ENCODE measurements at places on chromosomes 3 and 15.
A peak's percentile ranks its signal among the peaks of the same experiment; 100 is the strongest.

- DNase-seq, result no peak
These were observed 87.0 kb downstream of the FOXB1 start for GRCh38 chr15:60091157-60091556.

DNA sequence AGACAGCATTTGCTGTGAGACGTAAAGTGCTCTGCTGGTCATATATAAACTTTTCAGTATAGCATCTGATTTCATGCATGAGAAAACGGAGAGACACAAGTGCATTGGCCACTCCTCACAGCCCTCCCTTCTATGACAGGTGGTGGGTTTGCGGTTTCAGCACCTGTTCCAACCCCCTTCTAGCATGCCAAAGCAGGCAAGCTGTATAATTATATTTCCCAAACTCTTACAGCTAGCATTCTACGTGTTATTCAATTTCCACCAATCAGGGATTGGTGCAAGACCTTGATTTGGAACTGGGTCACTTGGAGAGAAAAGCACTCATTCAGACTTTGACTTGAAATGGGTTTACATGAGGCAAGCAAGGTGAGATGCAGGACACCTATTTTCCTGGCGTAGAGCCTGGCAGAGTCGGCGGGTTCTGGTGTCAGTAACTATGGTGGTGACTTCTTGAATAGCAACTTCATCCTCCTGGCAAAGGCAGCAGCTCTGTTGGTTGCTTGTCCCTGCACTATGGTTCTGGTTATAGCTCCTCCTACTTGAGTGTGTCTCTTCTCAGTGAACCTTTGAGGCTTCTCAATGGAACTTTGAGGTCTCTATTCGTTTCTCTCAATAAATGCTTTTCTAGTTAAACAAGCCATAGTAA lies 356.5 kb downstream of the TBL1XR1 start:
- no peak for DNase-seq

GRCh38 chr3:124969963-124970722 lies 35.6 kb upstream of the MUC13 start:
- DNase-seq, result no peak

DNA sequence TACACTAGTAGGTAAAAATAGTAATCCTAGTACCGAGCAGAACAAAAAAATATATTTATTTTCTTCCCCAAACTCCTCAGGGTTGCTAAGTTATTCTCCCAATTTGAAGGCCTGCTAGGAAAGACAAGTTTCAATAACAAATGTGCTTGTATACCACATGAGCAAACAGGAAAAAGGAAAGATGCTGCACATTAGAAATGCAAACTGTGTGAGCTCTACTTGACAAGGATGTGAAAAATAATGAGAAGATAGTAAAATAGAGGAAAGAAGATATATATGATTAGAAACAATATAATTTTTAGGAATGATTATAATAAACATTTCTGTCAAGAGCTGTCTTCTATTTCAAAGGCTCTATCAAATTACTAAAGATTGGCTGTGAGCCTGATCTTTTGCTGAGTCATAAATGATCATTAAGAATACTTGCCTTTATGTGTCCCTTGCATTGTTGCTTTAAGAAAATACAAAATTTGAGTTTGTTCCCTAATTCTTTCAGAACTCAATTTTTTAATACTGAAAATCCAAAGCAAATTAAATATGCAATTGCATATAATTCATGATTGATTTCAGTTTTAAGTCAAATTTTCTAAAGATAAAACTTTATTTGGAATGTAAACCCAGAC lies 174.2 kb downstream of the NEK10 start:
- peak; percentile 25 for DNase-seq

DNA sequence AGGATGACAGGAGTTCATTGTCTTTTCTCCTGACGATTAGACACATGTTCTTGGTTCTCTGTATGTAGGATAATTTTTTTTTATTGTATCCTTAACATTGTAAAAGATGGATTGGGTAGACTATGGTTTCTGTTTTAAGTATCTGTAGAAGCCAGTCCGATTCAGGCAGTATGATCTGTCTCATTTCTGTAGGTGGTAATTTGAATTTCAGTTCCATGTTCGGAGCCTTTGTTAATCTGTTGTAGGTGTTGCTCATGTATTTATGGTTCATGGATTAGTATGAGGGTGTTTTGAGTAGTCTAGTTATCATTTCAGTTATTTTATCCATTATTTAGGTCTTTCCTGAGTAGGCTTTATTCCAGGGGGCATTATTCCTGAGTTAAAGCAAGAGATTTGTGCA lies 32.4 kb upstream of the MME start:
- DNase-seq, result no peak
